ENCODE measurements at places on chromosomes 6 and 20.

- DNase-seq = no peak
Measured at GRCh38 chr20:62820208-62820961, 3.5 kb downstream of the COL9A3 start.

DNA sequence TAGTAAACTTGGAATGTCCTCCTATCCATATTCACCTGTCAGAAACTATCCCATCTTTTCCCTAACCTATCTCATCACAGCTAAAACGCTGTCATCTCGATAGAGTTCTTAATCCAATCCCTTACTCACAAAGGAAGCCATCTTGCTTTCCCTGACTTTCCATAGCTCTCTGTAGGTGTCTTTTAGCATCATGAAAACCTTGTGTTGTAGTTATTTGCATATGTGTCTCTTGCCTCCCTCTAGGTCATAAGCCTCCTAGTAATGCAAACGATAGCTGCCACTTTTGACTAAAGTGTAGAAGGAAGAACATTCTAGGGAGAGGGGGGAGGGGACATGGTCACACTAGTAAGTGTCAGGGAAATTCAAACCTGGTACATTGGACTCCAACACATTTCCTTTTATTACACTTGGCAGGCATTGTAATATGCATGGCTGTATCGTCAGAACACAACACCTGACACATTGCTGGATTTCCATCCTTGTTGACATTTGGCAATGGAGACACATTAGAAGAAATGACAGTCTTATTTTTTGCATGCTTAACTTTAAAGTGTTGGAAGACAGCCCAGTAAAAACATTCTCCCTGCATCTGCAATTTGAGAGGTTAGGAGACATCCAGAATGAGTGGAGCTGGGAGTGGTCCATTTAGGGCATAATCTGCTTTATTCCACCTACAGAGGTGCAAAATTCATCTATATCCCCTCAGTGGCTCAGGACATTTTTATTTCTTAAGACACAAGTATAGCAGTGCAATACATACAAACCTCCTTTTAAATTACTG lies 283.4 kb downstream of the HAO1 start:
- no peak for DNase-seq

DNA sequence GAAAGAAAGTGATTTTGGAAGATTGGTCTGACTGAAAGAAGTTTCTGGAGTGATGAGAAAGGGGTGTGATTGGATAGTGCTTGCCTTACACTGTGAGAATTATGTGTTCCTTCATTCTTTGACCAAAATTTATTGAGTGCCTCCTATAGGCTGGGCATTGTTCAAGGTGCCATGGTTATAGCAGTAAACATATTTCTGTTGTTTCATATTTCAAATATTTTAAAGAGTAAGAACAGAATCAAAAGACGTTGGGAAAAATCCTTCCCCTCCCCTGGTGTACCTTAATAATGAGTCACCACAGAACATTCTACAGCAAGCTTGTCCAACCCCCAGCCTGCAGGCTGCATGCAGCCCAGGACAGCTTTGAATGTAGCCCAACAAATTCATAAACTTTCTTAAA lies 78.6 kb downstream of the GCLC start:
- no peak for DNase-seq

- no peak for DNase-seq
Measured at GRCh38 chr6:118679327-118679901, 28.0 kb upstream of the CEP85L start.

Data from activated T-cell treated with anti-CD3 and anti-CD28 coated beads, Interleukin-2, amount 50 U/mL, for 4 hours (primary cell).